Foreskin fibroblast (primary cell): ENCODE measurements at places on chromosomes 16 and 17.

GRCh38 chr16:66623755-66624154 lies 19.3 kb downstream of the CMTM3 start:
- DNase-seq: no peak

DNA sequence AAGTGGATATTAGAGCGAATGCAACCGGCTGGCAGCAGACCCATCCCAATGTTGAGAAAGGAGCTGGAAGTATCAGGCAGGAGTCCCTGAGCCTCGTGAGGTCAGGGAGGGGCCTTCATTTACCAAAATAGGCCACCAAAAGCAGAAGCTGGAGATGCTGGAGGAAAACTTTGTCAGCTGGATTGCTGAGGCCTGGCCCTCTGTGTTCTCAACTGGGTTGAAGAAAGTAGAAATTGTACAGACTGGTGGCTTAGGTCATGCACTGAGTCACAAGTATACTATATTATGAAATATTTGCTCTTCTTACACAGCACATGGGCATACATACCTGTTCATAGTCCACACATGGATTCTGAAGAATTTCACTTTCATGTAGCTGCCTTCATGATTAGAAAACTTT lies 23.2 kb upstream of the TEKT3 start:
- no peak for DNase-seq

GRCh38 chr16:85969159-85969558 lies 70.2 kb downstream of the IRF8 start:
- peak; percentile 41 for DNase-seq

DNA sequence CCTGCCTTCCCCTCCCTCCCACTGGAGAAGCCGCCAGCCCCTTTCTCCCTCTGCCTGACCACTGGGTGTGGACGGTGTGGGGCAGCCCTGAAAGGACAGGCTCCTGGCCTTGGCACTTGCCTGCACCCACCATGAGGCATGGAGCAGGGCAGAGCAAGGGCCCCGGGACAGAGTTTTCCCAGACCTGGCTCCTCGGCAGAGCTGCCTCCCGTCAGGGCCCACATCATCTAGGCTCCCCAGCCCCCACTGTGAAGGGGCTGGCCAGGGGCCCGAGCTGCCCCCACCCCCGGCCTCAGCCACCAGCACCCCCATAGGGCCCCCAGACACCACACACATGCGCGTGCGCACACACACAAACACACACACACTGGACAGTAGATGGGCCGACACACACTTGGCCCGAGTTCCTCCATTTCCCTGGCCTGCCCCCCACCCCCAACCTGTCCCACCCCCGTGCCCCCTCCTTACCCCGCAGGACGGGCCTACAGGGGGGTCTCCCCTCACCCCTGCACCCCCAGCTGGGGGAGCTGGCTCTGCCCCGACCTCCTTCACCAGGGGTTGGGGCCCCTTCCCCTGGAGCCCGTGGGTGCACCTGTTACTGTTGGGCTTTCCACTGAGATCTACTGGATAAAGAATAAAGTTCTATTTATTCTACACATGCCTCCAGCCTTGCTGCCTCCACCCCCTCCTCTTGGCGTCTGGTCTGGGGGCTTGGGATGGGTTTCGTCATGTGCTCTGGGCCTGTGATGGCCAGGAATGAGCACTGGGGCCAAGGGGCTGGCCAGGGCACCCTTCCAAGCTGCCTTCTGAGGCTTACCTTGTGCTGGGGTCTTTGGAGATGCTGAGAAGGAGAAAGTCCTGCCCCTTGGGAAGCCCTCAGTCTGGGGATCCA lies 7.3 kb downstream of the GJD3 start:
- DNase-seq: no peak

GRCh38 chr17:58829172-58829637 lies 73.6 kb downstream of the PPM1E start:
- DNase-seq: no peak

DNA sequence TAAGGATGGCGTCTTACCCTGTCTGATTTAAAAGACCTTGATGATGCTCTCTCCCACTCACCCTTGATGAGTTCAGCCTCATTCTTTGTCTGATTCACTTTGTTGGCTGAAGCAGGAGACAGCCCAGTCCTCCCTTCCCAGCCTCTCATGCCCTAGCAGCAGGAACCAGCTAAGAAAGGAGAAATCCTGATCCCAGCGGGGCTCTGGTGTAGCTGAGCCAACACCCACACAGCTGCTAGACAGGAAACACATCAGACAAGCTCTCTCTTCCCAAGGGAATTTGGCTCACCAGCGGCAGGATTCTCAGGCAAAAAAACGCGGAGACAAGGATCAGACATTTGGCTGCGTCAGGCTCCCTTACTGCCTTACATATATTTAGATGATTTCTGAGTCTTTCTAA lies 211.5 kb downstream of the CDH11 start:
- DNase-seq: peak; percentile 59
